ENCODE measurements at places on chromosomes 13 and 19.

GRCh38 chr19:50288954-50289353, 40.2 kb downstream of the KCNC3 start:
- DNase-seq = no peak

DNA sequence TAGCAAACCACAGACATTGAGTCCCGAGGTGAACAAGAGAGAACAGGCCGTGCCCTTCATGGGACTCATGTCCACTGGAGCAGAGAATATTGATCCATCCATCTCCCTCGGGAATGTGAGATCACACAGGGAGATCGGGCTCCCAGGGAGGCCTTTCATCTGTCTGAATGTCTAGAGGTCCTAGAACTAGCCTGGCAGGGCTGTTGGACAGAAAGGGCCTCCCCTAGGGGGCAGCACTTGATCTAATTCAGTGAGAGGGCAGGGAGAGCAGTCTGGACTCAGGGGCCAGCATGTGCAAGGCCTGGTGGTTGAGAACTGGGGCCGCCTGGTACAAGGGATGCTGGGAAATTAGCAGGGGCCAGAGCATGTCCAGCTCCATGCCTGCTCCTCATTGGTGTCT, 4.3 kb downstream of the RUVBL2 start:
- no peak for DNase-seq

DNA sequence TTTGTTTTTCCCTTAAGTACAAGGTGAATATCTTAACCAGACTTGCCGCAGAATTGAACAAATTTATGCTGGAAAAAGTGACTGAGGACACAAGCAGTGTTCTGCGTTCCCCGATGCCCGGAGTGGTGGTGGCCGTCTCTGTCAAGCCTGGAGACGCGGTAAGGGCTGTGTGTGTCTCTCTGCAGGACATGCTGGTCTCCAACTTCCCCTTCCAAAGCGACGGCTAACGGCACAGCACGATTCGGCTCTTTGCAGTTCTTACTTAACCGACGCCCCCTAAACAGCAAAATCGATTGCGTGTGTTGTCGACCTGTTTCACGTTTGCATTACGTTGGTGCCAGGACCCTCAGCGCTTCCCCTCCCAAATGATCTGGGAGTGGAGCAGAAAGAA, 73.2 kb downstream of the GGACT start:
- DNase-seq = no peak

DNA sequence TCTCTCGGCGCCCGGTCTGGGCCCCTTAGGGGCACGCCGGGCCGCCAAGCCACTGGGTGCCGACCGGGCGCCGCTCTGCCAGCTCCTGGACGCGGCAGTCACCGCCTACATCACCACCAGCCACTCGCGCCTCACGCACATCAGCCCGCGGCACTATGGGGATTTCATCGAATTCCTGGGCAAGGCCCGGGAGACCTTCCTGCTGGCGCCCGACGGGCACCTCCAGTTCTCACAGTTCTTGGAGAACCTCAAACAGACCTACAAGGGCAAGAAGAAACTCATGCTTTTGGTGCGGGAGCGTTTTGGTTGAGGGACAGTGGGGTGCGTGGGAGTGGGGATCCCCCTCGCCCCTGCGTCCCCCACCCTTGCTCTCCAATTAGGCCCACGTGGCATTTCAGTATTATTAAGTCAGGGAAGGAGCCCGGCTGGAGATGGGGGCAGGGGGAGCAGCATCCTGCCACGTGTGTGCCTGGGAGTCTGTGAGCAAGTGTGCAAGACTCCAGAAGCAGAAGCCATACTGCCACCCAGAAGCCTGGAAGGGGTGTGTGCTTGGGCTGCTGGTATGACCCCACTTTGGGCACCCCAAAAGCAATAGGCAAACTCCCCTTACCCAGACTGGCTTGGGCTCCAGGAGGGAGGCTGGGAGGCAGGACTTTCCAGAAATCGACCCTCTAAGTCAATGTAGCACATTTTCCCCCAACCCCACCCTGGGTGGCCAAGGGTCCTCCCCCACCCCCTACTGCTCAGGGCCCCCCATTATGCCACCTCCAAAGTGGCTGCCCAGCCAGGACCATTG, 35.7 kb downstream of the ZSWIM4 start:
- DNase-seq = no peak

- no peak for DNase-seq
Observed at GRCh38 chr13:49419276-49419675, 24.6 kb downstream of the CAB39L start.

- DNase-seq = no peak
Observed at GRCh38 chr13:30353060-30353459, 45.7 kb upstream of the KATNAL1 start.

DNA sequence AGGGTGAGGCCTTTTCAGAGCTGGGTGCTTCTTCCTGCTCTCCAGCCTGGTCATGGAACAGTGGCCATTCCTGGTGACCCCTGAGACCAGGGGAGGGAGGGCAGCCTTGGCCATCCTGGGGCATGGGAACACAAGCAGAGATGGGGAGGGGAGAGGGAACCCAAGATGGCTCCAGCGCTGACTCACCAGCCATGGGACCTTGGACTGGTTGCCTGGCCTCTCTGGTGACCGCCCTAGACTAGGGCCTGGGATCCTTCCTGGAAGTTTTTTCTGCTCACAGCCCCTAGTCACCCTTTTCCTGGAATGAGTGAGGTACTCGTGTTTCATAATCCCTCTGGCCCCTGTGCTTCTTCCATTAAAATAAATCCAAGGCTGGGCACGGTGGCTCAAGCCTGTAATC, 3.3 kb upstream of the OPA3 start:
- no peak for DNase-seq

GRCh38 chr13:27933580-27934328, 14.0 kb downstream of the PDX1 start:
- no peak for DNase-seq

GRCh38 chr13:44303681-44304432, 69.8 kb upstream of the SERP2 start:
- DNase-seq = no peak

- no peak for DNase-seq
Observed at GRCh38 chr13:73633817-73634460, 500.3 kb downstream of the KLF12 start.
